CD14-positive monocyte (primary cell): ENCODE measurements at places on chromosomes 4 and X. TPM values are rescaled to one million over a fixed set of nuclear protein-coding genes. Genes with fewer than 3 reads are reported as not detected.

CXCR3 gene
- 0.04 and 0.08 TPM in 2 replicates for polyA plus RNA-seq

LPAR4 gene
- polyA plus RNA-seq, result not detected in 2 replicates

MAGEC1 gene
- polyA plus RNA-seq, result not detected

GAB3 gene
- polyA plus RNA-seq, result 6.2 TPM

DNA sequence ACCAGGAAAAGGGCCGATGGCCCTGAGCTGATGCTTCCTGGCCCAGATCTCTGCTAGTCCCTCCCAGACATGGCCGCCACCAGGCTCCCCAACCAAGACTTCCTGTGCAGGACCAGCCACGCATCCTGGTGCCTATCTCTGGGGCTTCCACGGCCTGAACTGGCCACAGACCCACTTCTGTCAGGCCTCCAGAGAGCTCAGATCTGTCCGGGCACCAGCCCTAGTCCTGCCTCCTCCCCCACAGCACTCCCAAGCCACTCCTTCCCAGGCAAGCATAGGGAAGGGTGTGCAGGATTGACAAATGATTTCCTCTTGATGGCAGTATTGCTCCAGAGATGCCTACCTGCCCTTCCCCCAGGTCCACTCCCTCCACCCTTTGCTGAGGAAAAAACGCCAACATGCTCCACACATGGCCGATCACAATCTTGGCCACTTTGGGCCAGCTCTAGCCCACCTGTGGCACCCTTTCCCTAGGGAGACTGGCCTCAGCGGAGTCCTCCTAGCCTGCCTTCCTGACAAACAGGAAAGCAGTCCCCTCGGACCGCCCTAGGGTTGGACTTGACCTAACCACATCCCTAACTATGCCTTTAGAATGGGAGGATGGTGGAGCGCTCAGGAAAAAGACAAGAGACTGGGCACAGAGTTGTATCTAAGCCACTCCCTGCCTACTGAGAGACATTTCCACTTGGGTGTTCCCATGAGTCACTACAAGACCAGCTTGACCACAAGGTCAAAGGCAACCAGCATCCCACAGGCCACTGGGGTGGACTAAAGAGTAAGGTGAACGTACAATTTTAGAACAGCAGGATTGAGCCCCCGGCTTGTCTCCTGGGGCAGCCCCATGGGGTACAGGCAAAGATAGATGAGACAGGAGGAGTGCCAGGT lies 277.5 kb upstream of the AGTR2 start:
- DNase-seq, result peak; percentile 26

TSPAN7 gene
- not detected for polyA plus RNA-seq

GRCh38 chr4:145884775-145885174 lies 53.8 kb downstream of the ZNF827 start:
- DNase-seq, result no peak

GRCh38 chrX:78964598-78964997 lies 19.4 kb downstream of the P2RY10 start:
- no peak for DNase-seq

GAB1 gene
- 3.1 and 7.3 TPM in 2 replicates for polyA plus RNA-seq

- DNase-seq, result no peak
Observed at GRCh38 chr4:97646997-97647396, 496.3 kb downstream of the STPG2 start.

NR0B1 gene
- polyA plus RNA-seq, result not detected

DNA sequence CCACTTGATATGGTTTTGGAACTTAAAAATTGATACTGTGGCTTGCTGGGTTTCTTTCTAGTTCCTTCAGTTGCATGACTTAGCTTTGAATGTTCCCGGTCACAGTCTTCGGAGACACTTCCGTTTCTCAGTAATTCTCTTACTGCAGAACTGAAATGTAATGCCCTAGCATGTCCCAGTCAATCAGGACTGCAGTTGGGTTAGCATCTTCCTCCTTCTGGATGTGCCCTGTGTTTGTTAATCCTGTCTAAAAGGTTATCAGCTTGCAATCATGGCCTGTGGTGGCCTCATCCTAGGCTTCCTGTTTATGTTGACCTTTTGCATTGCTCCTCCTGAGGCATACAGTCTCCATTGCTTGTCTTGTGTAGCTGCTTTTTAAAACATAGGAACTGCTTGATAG lies 275.9 kb downstream of the ARHGAP10 start:
- DNase-seq, result peak; percentile 65

PORCN gene
- polyA plus RNA-seq, result 7.5 TPM

GRCh38 chr4:86036736-86037135 lies 323.1 kb downstream of the MAPK10 start:
- no peak for DNase-seq

- no peak for DNase-seq
Observed at GRCh38 chrX:1577845-1578244, 13.6 kb upstream of the AKAP17A start.

- DNase-seq, result no peak
Observed at GRCh38 chr4:170111085-170111484, 21.3 kb upstream of the AADAT start.

DNA sequence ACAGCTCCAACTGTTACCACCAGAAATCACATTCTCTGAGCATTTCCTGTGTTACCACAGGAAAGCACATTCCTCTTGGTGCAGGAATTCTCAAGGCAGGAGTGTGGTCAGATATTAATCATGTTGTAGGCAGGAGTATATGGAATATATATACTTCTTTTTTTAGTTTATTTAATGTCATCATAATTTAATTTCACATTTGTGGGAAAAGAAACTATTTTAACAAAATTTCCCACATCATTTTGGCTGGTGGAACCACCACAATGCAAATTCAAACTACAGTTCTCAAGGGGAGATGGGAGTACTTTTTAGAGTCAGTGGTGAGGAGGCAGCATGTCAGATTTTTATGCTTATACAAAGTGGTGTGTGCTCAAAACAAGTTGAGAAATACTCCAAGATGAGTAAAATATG lies 139.0 kb downstream of the ATP10D start:
- no peak for DNase-seq

- no peak for DNase-seq
Observed at GRCh38 chr4:113122066-113122465, 72.6 kb downstream of the ANK2 start.

DNA sequence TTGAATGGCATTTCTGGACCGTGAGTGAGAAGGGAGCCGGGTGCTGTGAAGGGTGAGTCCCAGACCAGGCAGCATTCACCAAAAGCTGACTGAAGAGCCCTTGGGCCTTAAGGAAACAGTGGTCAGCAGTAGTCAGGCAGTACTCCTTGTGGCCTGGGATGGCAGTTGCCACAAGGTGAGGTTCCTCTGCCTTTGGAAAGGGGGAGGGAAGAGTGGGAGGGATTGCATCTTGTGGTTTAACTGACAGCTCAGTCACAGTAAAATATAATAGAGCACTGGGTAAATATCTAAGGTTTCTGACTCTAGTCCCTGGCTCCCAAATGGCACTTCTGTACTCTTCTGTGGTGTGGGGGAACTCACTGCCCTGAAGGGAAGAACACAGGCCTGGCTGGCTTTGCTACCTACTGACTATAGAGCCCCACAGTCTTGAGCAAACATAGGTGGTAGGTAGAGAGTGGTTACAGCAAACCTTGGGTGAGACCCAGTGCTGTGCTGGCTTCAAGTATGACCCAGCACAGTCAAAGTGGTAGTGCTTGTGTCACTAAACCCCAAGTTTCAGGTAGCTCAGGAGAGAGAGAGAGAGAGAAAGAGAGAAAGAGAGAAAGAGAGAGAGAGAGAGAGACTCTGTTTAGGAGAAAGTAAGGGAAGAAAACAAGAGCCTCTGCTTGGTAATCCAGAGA lies 154.2 kb downstream of the TEX11 start:
- DNase-seq, result no peak

ARMCX6 gene
- polyA plus RNA-seq, result 14.5 and 29.9 TPM in 2 replicates
